Glomerular endothelial cell (primary cell): ENCODE measurements at places on chromosomes 12 and 14. TPM values are rescaled to one million over a fixed set of nuclear protein-coding genes. Genes with fewer than 3 reads are reported as not detected.

Gene EFS
- total RNA-seq: 0.24 and 0.82 TPM in 2 replicates

Gene FOXN4
- not detected in 2 replicates for total RNA-seq

Gene ACTN1
- total RNA-seq: 595 and 671 TPM in 2 replicates

Gene TMPRSS12
- total RNA-seq: not detected in 2 replicates

Gene TUBA1C
- 522 and 561 TPM in 2 replicates for total RNA-seq

Gene TRMT5
- 6.9 and 12.3 TPM in 2 replicates for total RNA-seq

Gene RAD9B
- total RNA-seq: 0.05 and 0.29 TPM in 2 replicates

Gene MEG3
- 134 and 219 TPM in 2 replicates for total RNA-seq

Gene TAS2R42
- not detected in 2 replicates for total RNA-seq

Gene PTPRO
- 0.34 TPM in 1 of 2 replicates, not detected in the other for total RNA-seq
